ENCODE measurements at places on chromosomes 6 and 20.

GRCh38 chr6:168384045-168385036, 56.6 kb upstream of the SMOC2 start:
- H3K4me3 ChIP-seq = peak overlapping the region; percentile 44
- H3K4me1 ChIP-seq = no peaks in the 10 kb centered on the region
- H3K27ac ChIP-seq = no peak overlapping the region
- H3K27me3 ChIP-seq = no peaks in the 10 kb centered on the region

DNA sequence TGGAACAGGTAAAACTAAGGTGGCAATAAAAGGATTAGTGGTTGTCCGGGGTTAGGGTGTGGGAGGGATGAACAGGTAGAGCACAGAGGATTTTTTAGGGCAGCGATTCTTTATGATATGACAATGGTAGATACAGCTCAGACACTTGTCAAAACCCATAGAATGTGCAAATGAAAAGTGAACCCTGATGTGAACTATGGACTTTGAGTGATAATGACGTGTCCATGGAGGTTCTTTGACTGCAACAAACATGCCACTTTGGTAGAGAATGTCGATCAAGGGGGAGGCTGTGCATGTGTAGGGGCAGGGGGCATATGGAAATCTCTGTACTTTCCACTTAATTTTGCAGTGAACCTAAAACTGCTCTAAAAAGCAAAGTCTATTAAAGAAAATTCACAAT, 100.7 kb downstream of the LAMP5 start:
- no peak overlapping the region for H3K4me3 ChIP-seq
- no peaks in the 10 kb centered on the region for H3K27me3 ChIP-seq

DNA sequence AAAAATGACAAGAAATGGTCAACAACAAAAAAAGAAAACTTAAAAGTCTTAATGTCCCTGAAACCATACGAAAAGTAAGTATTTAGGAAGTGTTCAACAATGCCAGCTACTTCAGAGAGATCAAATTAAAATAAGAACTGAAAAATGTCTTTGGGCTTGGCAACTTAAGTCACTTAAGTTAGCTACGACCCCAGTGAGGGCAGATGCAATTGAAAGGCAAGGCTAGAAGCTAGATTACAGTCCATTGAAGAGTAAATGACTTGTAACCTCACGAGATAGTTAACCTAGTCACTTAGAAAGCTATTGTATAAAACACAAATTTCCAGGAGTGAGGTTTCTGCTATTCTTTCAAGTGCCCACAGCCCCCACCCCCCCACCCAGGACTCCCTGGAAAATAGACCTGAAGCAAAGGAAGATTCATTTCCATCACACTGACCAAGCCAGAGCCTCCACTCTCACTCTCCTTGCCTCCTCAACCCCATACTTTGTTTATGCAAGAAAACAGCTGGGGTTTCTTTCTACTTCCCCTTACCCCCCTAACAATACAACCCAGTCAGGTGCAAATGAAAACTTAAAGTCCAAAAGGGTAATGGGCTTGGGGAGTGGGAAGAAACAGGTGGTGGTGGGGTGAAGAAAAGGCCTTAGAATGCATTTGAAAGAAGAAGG, 14.6 kb downstream of the RTN4IP1 start:
- no peaks in the 10 kb centered on the region for H3K4me1 ChIP-seq
- H3K27me3 ChIP-seq = no peaks in the 10 kb centered on the region
- H3K27ac ChIP-seq = no peak overlapping the region
- no peaks in the 10 kb centered on the region for H3K36me3 ChIP-seq
- no peak overlapping the region for H3K4me3 ChIP-seq

DNA sequence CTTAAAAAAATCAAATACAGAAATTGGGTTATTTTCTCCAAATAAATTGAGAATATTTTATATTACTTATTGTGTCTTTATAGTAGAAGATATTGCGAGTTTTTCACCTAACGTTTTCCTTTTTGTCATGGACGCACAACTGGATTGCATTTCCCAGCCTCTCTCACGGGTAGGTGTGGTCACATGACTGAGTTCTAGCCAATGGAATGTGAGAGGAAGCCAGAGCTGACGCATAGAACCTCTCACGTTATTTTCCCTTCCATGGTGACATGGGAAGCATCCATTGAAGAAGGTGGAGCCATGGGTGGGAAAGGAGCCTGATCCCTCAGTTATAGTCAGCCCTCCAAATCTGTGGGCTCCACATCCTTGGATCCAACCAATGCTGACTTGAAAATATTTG, 155.9 kb upstream of the UST start:
- no peak overlapping the region for H3K4me3 ChIP-seq
- H3K36me3 ChIP-seq = no peaks in the 10 kb centered on the region
- DNase-seq = no peak
- H3K4me1 ChIP-seq = no peaks in the 10 kb centered on the region
- H3K27ac ChIP-seq = no peak overlapping the region
- H3K27me3 ChIP-seq = no peaks in the 10 kb centered on the region
